H4 (cell line): ENCODE measurements at places on chromosomes 1 and 21. TPM values are rescaled to one million over a fixed set of nuclear protein-coding genes. Genes with fewer than 3 reads are reported as not detected.

DNA sequence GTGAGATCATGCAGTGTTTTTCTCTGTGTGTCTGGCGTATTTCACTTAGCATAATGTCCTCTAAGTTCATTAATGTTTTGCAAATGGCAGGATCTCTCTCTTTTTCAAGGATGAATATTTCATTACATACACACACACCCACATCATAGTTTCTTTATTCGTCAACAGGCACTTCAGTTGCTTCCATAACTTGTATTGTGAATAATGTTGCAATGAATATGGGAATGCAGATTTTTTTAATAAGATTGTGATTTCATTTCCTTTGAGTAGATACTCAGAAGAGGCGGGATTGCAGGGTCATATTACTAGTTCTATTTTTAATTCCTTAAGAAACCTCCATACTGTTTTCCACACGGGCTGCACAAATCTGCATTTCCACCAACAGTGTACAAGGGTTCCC lies 134.0 kb downstream of the CLEC20A start:
- DNase-seq: no peak

GRCh38 chr21:45713613-45714012 lies 70.1 kb downstream of the PCBP3 start:
- DNase-seq: no peak

DNA sequence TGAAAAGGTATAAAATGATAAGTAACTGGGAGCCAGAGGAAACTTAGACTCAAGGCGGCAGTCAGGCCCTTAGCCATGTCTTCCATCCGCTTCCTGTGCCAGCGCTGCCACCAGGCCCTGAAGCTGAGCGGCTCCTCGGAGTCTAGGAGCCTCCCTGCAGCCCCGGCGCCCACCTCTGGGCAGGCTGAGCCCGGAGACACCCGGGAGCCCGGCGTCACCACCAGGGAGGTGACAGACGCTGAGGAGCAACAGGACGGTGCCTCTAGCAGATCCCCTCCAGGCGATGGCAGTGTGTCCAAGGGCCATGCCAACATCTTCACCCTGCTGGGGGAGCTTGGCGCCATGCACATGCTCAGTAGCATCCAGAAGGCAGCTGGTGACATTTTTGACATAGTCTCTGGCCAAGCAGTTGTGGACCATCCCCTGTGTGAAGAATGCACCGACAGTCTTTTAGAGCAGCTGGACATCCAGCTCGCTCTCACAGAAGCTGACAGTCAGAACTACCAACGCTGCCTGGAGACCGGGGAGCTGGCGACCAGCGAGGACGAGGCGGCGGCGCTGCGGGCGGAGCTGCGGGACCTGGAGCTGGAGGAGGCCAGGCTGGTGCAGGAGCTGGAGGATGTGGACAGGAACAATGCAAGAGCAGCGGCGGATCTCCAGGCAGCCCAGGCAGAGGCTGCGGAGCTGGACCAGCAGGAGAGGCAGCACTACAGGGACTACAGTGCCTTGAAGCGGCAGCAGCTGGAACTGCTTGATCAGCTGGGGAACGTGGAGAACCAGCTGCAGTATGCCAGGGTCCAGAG lies at the start of gene BECN2:
Gene BECN2 (plus strand): TSS at position 76 of the 803 bp plus-strand sequence. CDS start 0 bp downstream, at position 76.
- DNase-seq: no peak

GRCh38 chr1:33321178-33321577 lies 280 bp upstream of the A3GALT2 start:
- no peak for DNase-seq

DNA sequence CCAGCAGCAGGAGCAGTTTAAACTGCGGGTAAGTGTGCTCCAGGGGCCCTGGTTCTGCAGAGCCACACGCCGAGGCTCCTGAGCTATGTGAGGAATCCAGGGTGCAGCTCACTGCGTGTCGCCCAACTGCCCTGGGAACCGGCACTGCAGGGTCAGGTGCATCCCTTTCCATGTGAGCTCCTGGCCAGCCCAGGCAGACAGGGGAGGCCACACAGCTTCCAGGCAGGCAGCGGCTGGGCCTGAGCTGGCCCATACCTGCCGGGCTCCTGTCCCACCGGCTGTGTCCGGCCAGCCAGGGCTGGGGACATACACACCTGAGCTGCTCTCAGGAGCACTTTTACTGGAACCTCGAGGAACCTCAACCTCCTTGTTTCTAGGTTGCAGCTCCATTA lies 18.6 kb upstream of the COL18A1 start:
- no peak for DNase-seq

GRCh38 chr1:247317702-247318101 lies 14.0 kb downstream of the ZNF496 start:
- no peak for DNase-seq

DNA sequence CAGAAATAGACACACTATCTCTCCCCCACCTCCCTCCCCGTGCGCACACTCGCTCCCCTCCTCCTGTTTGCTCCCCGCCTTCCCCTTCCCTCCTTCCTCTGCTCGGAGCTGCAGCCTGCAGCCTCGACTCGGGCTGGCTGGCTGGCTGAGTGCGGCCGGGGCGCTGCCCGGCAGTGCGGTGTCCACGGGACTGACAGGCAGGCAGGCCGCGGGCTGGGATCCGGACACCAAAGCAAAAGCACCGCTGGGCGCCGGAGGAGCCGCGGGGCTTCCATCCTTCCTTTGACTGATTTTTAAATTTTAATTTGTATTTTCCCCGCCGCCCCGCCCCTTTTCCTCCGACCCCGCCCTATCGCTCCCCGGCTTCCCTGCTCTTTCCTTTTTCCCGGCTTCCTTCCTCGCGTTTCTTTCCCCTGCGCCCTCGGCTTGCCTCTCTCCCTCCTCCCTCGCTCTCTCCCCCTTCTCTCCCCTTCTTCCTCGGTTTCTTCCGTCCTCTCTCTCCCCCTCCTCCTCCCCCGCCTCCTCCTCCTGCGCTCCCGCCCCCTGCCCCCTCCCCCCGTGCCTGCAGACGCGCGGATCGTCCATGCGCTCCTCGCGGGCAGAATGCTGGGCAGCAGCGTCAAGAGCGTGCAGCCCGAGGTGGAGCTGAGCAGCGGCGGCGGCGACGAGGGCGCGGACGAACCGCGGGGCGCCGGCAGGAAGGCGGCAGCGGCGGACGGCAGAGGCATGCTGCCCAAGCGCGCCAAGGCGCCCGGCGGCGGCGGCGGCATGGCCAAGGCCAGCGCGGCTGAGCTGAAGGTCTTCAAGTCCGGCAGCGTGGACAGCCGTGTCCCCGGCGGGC lies 109.4 kb downstream of the NAV1 start:
- DNase-seq: peak; percentile 46

- no peak for DNase-seq
These were observed 703.1 kb downstream of the ADGRL2 start for GRCh38 chr1:82503822-82504221.

DNA sequence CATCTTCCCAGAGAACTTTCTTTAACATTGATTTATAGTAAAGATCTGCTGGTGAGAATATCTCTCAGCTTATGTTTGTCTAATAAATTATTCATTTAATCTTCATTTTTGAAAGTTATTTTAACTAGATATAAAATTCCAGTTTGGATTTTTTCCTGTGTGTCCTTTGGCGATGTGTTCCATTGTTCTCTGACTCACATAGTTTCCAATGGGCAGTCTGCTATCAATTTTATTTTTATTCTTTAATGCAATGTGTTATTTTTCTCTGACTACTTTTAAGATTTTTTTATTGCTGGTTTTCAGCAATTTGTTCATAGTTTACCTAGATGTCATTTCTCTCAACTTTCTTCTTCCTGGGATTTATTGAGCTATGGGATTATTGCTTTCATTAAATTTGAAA lies 325.2 kb upstream of the POGK start:
- no peak for DNase-seq

- no peak for DNase-seq
These were observed 77.0 kb upstream of the MACF1 start for GRCh38 chr1:39127513-39127912.

DNA sequence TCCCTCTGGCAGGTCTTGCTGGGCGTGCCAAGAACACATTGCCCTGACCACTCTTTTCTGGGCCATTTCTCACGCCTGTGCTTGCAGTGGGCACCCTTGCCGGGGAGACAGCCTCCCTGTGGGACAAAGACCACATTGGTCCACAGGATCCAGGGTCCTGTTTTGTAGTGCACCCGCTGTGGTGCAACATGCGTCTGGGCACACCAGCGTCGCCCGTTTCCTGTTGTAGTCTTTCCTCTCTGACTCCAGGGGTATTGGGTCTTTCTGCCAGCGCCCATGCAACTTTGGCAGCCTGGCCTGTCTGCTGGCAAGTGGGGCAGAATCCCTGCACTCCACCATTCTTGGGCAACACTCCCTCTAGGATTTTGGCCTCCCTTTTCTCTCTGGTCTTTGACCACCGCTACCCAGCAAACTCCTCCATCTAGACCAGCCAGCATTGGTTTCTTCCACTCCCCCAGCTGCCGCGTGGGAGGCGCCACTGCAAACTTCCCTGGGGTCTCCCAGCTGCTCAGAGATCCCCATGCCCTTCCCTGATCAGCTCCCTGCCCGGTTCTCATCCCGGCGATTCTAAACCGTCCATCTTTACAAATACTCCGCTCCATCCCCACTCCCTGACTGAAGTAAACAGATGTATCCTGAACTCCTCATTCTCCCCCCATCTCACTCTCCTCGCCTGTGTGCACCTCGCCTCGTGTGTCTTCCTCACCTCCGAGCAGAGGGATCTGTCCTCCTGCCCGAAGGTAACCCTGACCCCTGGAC lies 1.2 kb upstream of the TPRG1L start:
- DNase-seq: no peak

DNA sequence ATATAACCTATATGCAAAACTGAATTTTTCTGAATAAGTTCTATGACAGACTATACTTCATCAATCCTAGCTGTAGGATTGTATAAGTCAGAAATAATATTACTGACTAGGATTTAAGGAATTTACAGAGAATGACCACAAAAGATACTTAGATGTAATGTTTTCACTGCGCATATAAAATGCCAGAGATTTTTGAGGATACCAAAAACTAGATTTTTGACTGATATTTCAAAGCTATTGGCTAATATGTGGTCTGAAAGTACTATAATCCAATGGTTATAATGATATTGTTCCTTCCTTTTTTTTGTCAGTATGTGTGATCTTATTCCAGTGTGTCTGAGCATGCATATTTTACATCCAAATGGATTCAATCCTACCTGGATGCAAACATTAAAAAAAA lies 17.0 kb upstream of the IFI44L start:
- no peak for DNase-seq

- no peak for DNase-seq
These were observed 3.1 kb upstream of the HUNK start for GRCh38 chr21:31869750-31870149.

DNA sequence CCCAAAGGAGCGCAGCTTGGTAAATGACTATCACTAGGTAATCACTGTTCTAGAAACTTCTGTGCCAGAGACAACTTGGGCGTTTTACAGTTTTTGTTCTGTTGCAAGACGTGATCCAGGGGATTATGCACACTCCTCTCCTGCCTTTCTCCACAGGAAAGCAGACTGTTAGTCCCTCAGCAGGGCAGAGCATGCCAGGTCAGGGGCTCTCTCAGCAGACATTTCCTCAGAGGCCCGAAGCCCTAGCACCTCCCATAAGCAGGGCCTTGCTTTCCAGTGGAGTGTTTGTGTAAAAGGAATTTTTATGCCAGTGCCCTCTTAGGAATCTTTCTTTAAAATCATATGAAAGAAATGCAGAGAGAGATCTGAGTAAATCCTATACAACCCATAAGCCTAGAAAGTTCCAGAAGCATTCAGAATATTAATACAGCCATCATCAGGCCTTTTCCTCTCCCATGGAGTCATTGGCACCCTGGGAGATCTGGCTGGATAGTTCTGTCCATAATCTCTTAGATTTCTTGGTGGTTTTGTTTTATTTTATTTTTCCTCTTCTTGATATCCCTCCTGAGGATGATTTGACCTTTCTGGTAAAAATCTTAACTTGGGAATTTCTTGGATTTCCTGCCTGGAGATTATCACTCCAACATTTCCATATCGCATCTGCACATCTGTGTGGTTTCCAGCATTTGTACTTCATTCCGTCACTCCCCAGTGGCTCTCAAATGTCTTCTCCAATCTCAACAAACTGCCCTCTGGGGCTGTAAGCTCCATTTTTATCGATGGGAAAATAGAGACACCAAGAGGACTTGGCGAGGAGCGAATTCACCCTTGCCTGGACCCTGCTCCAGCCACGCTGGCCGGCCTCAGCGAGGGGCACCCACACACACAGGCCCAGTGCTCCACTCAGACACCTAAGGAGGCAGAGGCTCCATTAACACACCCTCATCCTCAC lies 116.1 kb downstream of the PSMG1 start:
- DNase-seq: no peak

- peak; percentile 29 for DNase-seq
These were observed 132.7 kb upstream of the FOXD3 start for GRCh38 chr1:63189677-63190076.

DNA sequence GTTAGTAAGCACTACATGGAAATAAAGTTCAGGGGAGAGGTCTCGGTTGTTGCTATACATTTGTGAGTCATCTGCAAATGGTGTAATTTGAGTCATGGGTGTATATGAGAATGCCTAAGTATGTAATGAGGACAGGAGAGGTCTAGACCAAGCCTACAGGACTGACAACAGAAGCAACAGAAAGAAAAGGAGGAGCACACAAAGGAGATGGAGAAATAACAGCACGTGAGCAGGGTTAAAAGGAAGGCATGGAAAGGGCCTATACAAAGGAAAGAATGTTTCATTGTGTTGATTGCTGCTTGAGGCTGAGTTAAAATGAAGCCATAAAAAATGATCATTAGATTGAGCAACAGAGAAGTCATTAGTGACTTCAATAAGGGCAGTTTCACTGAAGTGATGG lies 28.0 kb upstream of the PRKAA2 start:
- DNase-seq: no peak

- no peak for DNase-seq
These were observed 18.0 kb downstream of the CRYBG2 start for GRCh38 chr1:26335774-26336476.

- DNase-seq: no peak
These were observed 300.7 kb upstream of the SPAG17 start for GRCh38 chr1:118485757-118486156.

- peak; percentile 29 for DNase-seq
These were observed 105.0 kb upstream of the ADGRL2 start for GRCh38 chr1:81695741-81696140.

- no peak for DNase-seq
These were observed 82.8 kb downstream of the CD58 start for GRCh38 chr1:116488071-116488470.

Gene OR2T10
- total RNA-seq: not detected in 2 replicates

Gene CD1D
- 0.64 and 2.0 TPM in 2 replicates for total RNA-seq

Gene SMIM34
- total RNA-seq: 0.31 TPM in 1 of 2 replicates, not detected in the other

Gene S100A1
- total RNA-seq: 0.91 TPM in 1 of 2 replicates, not detected in the other

Gene TAL1
- 0.10 and 0.27 TPM in 2 replicates for total RNA-seq

Gene MIXL1
- total RNA-seq: not detected in 2 replicates

Gene LENEP
- total RNA-seq: not detected in 2 replicates

Gene SMCP
- total RNA-seq: not detected in 2 replicates

Gene CLIC6
- not detected in 2 replicates for total RNA-seq
